ENCODE measurements at places on chromosomes 4 and X.

GRCh38 chr4:541271-541670 lies 34.8 kb downstream of the TMEM271 start:
- no peak for DNase-seq

GRCh38 chr4:145898926-145899531 lies 39.6 kb downstream of the ZNF827 start:
- DNase-seq, result no peak

- DNase-seq, result no peak
Measured at GRCh38 chr4:30269850-30270249, 450.3 kb upstream of the PCDH7 start.

GRCh38 chrX:16208601-16209000 lies 41.3 kb downstream of the MAGEB17 start:
- DNase-seq, result peak; percentile 1

DNA sequence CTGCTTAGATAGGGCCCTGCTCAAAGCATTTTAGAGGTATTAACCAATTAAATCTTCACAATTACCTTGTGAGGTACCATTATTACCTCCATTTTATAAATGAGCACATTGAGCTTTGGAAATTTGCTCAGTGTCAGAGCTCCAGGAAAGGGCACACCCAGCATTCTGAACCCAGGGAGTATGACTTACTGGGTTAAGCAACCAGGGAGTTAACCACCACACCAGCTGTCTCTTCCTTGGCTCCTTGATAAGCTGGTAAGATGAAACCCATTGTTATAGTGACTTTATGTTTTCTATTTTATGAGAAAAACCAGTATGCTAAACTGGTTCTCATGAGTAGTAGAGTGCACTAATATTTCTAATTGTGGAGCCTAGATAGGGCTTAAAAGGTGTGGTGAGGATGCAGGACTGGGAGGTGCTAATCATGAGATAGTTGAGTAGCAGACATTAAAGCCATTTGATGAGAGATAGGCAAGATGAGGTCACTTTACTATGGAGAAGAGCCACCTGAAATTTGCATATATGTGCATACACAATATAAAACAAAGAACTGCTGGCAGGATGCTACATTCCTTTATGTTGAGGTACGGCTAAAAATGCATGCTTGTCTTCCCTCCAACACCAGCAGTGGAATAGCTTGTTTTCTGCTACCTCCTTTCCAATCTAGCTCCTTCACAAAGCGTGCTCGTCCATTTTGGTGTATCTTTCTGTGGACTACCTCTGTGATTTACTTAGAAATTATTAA lies 556.1 kb downstream of the SPRY1 start:
- DNase-seq, result no peak

- DNase-seq, result no peak
Measured at GRCh38 chrX:134746410-134746785, 88.1 kb upstream of the PLAC1 start.

GRCh38 chrX:69037786-69038185 lies 127.5 kb downstream of the PJA1 start:
- DNase-seq, result no peak

- DNase-seq, result no peak
Measured at GRCh38 chr4:25493466-25493865, 116.4 kb downstream of the ANAPC4 start.

- no peak for DNase-seq
Measured at GRCh38 chr4:15652841-15653240, 2.3 kb downstream of the FBXL5 start.

- no peak for DNase-seq
Measured at GRCh38 chr4:178414042-178414441, 971.8 kb upstream of the AGA start.

DNA sequence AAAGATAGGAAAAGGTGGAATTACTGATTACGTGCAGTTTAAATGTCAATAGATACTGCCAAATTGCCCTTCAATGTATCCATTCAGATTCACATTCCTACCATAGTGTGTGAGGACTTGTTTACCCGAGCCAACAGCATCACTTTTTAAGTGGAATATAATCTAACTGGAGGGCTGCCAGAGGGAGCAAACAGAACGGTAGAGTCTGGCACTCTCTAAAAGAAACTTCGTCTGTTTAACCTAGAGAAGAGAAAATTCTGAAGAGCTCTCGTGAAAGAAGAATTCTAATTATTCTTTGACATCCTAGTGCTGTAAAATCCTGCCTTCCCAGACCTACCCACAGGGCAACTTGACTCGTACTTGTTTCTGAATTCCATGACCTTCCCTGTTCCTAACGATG lies 23.2 kb downstream of the SMIM43 start:
- DNase-seq, result no peak

GRCh38 chr4:182768838-182769237 lies 148.3 kb downstream of the DCTD start:
- DNase-seq, result no peak

DNA sequence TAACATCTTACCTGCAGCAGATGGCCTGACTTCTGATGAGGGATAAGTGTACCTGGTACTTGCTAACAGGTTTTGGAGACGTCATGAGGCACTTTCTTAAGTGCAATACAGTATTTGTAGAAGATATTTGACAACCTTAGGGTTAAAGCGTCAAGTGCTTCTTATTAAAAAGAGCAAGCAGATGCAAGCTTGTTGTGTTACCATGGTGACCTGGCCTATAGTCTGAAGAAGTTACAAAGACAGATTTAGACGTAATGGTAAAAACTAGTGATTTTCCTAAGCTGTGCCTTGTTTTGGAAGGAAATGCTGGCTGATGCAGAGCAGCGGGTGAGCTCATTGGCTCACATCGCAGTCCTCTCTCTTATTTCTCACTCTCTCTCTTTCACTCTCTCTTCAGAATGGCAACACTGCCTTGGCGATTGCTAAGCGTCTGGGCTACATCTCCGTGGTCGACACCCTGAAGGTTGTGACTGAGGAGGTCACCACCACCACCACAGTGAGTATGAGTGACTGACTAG lies 243.6 kb downstream of the ANK2 start:
- no peak for DNase-seq

- DNase-seq, result no peak
Measured at GRCh38 chr4:116862592-116862991, 222.8 kb downstream of the TRAM1L1 start.

DNA sequence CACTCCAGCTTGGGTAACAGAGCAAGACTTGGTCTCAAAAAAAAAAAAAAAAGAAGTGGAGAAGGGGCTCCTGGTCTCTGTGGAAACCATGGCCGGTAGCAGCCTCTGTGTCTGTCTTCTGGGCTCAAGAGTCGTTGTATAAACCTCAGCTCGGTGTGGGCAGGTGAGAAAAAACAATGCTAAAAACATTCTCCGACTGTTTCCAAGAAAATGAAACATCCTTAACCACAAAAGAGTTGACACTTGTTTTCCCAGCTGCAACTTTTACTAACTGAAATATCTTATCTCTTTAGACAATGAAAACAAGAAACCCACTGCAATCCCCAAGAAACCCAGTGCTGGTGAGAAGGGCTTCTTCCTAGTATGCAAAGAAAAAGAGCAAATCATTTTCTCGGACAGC lies 26.2 kb downstream of the CD99 start:
- DNase-seq, result no peak
